ENCODE measurements at places on chromosomes 5 and 9. TPM values are rescaled to one million over a fixed set of nuclear protein-coding genes. Genes with fewer than 3 reads are reported as not detected.

GRXCR2 gene
- not detected for total RNA-seq

LCN9 gene
- total RNA-seq: not detected

DNAJC21 gene
- 40.0 TPM for total RNA-seq

BHMT2 gene
- total RNA-seq: 0.98 TPM

TMC1 gene
- total RNA-seq: 0.28 TPM

SUSD3 gene
- total RNA-seq: 0.95 TPM

EPB41L4B gene
- total RNA-seq: 150 TPM

TAF1L gene
- total RNA-seq: not detected

ENTREP1 gene
- 1.8 TPM for total RNA-seq

PTTG1 gene
- 6.8 TPM for total RNA-seq

TEX48 gene
- total RNA-seq: not detected

PGM5 gene
- 6.1 TPM for total RNA-seq

ANKRD18B gene
- total RNA-seq: 0.64 TPM

CTNND2 gene
- total RNA-seq: 0.82 TPM

NEUROG1 gene
- not detected for total RNA-seq

IFNA2 gene
- not detected for total RNA-seq

REEP2 gene
- total RNA-seq: 0.55 TPM

SPATA31A3 gene
- total RNA-seq: not detected

IL7R gene
- total RNA-seq: 12.0 TPM

S1PR3 gene
- 3.2 TPM for total RNA-seq

ACER2 gene
- 15.3 TPM for total RNA-seq

OMD gene
- total RNA-seq: 3.0 TPM

NR2F1-AS1 gene
- total RNA-seq: 3.2 TPM

EQTN gene
- 0.45 TPM for total RNA-seq

FBP1 gene
- 71.6 TPM for total RNA-seq

SLC45A2 gene
- 0.73 TPM for total RNA-seq

FGD3 gene
- 4.3 TPM for total RNA-seq

OR1Q1 gene
- not detected for total RNA-seq

C9orf50 gene
- 0.36 TPM for total RNA-seq

COL5A1 gene
- total RNA-seq: 5.3 TPM

Data from left colon (tissue), 2 donors.